ENCODE measurements at places on chromosomes 3 and 15.
A peak's percentile ranks its signal among the peaks of the same experiment; 100 is the strongest.

DNA sequence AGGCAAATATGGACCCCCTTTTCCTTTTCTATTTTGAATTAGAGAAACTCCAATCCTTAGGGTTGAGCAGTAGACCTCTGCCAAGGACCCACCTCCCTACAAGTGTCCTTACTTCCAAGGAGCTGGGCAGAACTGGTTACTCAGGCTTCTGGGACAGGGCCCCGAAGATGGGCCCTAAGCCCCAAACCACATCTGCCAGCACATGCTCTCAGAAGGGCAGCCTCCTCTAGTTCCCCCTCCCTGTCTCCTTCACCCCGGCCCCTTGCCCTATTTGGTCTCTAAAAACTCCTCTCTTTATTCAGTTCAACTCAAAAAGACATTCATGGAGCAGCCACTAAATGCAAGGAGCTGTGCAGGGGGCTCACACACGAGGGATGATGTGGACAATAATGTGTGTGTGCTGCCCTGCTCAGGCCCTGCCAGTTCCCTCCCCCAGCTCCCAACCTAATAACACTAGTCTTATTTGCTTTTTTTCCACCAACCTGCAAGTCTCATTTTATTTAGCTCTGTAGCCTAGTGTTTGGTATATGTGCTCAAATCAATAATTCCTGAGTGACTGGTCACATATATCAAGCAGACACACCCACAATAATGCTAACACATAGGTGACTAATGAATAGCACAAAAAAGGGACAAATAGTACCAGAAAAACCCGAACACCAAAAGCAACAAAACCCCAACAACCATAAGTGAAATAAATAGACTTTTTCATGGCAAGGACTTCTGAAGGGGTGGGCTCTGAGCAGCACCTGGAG, 12.2 kb downstream of the ZDHHC3 start:
- DNase-seq: no peak

- DNase-seq: no peak
Measured at GRCh38 chr3:120705884-120706582, 24.0 kb upstream of the HGD start.

GRCh38 chr3:170689893-170690660, 104.2 kb upstream of the SLC7A14 start:
- peak; percentile 70 for DNase-seq

DNA sequence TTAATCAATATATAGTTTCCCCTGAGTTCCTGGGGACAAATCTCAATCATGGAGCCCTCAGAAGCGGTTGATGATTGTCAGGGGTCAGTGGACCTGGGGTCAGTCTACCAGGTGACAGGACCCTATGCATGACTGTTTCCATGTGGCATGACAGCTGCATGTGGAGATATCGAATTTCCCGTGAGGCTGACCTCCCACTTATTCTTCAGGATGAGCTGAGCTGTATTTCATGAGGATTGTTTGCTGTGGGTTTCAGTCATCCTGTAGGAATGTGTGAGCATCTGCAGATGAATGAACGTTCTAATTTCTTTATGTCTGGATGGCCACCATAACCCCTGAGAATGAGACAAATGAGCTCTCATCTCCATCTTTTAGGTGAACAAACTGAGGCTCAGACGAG, 93.0 kb upstream of the HES1 start:
- peak; percentile 38 for DNase-seq

- no peak for DNase-seq
Measured at GRCh38 chr3:43432462-43432861, 146.1 kb downstream of the SNRK start.

- no peak for DNase-seq
Measured at GRCh38 chr3:35044190-35044589, 595.1 kb upstream of the ARPP21 start.

- DNase-seq: peak; percentile 71
Measured at GRCh38 chr15:63466378-63467192, 37.8 kb upstream of the USP3 start.

All from eye (tissue), 1 donor.